ENCODE measurements at places on chromosomes 4 and X.

- no peak for DNase-seq
Measured at GRCh38 chr4:126611900-126612299, 1020.9 kb upstream of the INTU start.

- no peak for DNase-seq
Measured at GRCh38 chrX:114675365-114675764, 91.5 kb downstream of the HTR2C start.

- no peak for DNase-seq
Measured at GRCh38 chr4:40515398-40516293, 114.0 kb downstream of the RBM47 start.

GRCh38 chrX:47578692-47579091 is 3.5 kb upstream of the TIMP1 start:
- no peak for DNase-seq

DNA sequence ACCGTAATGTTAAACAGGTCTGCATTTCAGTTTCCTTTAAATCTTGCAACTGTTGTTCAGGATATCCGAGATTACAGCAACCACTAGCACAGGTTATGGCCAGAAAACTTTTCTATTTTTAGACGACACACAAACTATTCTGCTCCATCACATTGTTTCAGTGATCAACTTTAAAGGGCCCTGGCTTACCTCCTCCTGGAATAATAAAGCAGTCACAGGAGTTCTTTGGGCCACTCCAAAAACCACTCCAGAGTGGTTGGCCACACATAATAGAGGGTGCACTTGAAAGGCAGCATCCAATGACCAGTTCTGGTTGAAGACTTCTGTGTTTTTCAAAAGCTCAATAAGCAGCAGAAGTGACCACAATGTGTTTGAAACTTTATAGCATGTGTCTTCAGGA is 118.9 kb downstream of the RAB28 start:
- DNase-seq = no peak

- peak; percentile 12 for DNase-seq
Measured at GRCh38 chr4:89949782-89950387, 55.2 kb downstream of the MMRN1 start.

DNA sequence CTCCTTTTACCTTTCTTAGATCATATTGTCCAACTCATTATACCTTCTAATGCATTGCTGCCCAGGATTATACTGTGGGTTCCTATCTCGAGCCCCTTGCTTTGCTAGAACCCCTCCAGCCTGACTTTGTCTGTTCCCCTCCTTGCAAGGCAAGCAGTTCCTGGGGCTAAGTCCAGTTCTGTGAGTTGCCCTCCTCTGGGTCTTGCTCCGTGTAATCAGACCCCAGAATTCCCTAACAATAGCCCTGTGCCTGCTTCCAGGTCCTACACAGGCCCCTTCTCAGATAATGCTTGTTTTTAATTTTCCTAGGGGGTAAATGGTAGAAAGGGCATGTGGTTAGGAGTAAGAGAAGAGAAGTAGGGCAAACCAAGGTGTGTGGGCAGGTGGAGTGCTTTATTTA is 145.9 kb downstream of the FSTL5 start:
- DNase-seq = no peak

DNA sequence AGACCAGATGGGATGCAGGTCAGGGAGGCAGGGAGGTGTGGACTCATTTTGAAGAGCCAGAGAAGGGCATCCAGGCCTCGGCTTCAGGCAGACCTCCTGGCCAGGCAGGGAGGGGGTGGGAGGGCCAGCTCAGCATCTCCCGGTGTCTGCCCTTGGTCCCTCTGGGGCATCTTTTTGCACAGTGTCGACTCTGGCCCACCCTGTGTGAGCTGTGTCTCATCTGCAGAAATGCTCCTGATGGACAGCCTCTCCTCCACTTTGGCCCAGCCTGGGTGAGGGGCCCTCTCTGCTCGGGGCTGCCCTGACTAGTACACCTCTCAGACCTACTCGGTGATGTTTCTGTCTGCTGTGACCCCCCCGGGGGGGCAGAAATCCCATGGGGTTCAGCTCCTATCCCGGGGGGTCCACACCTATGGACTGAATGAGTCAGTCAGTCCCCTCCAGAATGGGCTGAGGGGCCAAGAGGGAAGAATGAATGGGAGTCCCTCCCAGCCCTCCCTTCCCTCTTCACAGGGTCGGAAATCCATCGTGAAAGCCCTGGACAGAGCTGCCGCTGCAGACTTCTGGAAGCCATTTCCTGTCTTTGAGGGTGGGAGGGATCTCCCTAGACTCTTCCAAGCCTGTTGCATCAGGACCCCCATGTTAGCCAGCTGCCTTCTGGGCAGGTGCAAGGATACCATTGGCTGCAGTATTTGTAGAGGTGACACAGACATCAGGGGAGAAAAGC is 196.7 kb upstream of the PSAPL1 start:
- DNase-seq = no peak

- no peak for DNase-seq
Measured at GRCh38 chr4:39279416-39279815, 86.7 kb downstream of the RFC1 start.

- DNase-seq = no peak
Measured at GRCh38 chr4:23667659-23668058, 222.2 kb downstream of the PPARGC1A start.

GRCh38 chr4:20831746-20832145 is 131.5 kb downstream of the PACRGL start:
- DNase-seq = no peak
